Amniotic stem cell (primary cell): ENCODE measurements at places on chromosomes 12 and 14.
A peak's percentile ranks its signal among the peaks of the same experiment; 100 is the strongest.

DNA sequence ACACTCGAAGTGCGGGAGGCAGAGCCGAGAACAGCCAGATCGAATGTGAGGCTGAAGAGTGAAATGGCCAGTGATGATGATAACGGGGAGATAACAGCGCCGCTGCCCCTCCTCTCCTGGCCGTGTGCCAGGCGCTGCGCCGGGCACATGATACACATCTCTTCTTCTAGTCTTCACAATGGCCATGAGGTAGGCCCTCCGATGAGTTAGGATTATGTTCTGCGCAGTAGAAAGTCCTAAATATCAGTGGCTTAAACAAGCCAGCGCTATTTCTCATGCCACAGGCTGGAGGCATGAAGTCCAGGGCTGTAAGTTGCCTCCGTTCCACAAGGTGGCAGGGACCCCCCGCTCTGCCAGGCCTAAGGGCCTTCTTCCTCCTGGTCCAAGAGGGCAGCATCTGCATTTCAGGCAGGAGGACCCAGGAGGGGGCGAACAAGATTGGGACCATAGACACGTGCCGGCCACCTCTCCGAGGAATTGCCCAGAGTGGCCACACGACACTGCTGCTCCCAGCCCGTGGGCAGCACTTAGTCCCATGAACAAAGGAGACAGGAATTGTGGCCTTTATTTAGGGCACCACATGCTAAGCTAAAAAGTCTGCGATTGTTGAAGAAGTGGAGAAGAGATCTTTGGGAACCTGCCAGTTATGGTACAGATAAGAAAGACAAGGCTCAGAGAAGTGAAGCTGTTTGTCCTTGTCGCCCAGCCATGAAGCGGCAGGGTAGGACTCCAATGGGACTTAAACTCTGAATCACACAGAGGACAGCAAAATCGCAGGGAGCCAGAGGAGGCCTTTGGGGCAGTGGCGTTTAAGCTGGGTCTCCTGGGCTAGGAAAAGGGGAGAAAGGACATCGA is 10.9 kb upstream of the HVCN1 start:
- no peak for DNase-seq

DNA sequence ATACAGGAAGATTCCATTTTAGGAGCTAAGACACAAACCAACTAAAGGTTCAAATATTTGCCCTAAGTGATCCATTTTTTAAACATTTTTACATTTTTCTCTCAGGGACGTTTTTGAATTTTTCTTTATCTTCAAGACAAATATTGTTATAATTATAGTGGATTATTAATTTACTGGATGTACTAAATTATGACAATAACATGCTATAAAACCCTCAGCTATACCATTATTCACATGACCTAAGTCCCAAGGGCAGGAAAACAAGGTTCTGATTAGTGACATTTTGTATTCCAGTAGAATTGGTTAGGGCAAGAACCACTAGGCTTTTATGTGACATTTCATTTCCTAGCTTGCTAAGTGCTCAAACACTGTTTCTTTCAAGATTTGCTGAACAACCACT is 16.5 kb upstream of the FBLN5 start:
- no peak for DNase-seq

DNA sequence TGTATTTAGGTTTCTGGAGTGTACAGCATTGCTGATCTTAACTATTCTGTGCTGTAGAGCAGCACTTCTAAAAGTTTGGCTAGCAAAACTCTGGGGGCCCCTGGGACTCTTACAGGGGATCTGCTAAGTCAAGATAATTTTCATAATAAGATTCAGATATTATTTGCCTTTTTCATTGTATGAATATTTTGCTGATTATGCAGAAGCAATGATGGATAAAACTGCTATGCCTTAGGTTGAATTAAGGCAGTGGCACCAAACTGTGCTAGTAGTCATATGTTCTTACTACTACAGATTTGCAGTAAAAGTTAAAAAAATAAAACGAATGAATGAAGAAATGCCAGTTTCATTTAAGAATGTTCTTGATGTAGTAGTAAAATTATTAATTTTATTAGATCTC is 160.1 kb downstream of the PDZRN4 start:
- DNase-seq: no peak

DNA sequence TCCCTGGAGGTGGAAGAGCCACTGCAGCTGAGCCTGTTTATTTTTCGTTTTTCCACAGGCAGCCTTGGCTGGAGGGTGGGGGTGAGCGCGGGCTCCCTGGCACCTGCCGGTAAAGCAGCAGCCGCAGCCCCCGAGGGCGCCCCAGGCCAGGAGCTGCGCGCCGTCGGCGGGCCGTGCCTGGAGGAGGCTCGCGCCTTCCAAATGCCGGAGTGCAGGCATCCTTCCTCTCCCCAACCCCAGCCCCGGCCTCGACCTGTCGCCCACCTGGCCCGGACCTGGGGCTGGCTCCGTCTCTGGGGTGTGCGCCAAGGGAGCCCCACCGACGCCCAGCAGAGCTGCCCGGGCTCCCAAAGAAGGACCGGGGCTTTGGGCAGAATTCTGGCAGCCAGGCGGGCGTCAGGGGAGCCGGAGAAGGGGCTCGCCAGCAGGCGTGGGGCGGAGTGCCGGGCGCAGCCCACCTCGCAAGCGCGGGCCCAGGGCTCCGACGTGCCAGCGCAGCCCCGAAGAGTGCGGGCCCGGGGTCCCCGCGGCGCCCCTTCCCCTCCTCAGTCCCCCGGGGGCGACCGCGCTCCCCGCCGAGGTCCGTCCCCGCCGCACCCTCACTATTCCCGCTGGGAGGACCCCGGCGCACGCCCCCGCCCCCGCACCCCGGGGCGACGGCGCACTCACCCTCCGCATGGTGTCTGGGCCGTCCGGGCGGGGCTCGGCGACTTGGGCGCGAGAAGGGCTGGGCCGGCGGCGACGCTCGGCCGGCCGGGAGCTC is 130.3 kb downstream of the NDUFA12 start:
- no peak for DNase-seq

DNA sequence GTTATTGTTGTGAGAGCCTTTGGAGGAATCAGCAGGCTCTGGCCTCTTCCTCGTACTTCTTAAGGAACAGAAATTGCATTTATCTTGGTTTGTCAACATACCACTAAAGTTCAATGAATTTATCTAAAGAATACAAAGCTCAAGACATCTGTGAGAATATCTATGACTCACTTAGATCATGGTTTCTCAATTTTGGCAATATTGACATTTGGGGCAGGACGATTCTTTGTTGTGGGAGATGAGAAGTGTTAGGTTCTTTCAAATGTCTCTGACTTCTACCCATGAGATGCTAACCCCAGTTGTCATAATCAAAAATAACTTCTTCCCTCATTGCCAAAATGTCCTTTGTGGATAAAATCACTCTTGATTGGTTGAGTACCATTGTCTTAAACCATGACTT is 1190.3 kb downstream of the GALC start:
- DNase-seq: no peak

- DNase-seq: peak; percentile 77
These were observed 17.4 kb downstream of the FOXN3 start for GRCh38 chr14:89399594-89400068.

- no peak for DNase-seq
These were observed 19.7 kb upstream of the NGB start for GRCh38 chr14:77290705-77291104.
